ENCODE measurements at places on chromosomes 6 and 20. TPM values are rescaled to one million over a fixed set of nuclear protein-coding genes. Genes with fewer than 3 reads are reported as not detected.

GRCh38 chr20:30598460-30599230 is 658.8 kb upstream of the DEFB115 start:
- DNase-seq: no peak

- DNase-seq: no peak
Observed at GRCh38 chr6:131640100-131640499, 3.0 kb downstream of the ENPP3 start.

DNA sequence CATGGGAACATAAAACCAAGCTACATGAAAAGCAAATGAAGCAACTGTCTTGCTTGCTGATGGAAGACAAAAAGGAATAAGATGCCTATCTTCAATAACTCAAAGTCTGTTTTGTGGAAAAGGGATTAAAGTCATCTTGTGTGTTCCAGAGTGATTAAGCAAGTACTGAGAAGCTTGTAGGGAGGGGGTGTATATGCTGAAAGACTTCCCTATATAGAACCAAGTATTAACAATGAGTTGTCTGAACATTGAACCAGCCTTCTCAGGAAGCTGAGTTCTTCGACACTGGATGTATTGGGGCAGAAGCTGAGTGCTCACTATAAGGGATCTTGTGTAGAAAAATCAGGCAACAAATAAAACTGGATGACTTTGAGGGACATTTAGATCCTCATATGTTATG is 451.8 kb downstream of the CD83 start:
- DNase-seq: no peak

Gene FITM2
- 1.2 TPM for polyA plus RNA-seq

Gene CDSN
- not detected for polyA plus RNA-seq

All from H1 (cell line).